ENCODE measurements at places on chromosomes 1 and 21.

DNA sequence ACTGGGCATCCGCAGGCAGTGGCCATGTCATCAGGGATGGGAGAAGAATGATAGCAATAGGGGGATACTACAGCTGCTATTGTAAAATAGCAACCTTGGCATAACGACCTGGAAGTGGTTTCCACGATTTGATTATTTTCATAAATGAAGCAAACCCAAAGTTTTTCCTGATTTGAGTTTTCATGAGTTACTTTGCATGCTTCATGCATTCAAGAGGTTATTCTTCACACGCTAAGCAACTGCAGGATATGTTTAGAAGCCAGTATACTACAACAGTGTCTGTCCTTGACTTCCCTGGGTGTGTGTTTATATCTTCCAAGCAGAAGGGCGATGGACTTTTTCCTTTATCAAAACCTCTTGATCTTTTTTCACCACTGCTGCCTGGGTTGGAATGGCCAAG is 281.1 kb upstream of the DUSP10 start:
- no peak for DNase-seq

DNA sequence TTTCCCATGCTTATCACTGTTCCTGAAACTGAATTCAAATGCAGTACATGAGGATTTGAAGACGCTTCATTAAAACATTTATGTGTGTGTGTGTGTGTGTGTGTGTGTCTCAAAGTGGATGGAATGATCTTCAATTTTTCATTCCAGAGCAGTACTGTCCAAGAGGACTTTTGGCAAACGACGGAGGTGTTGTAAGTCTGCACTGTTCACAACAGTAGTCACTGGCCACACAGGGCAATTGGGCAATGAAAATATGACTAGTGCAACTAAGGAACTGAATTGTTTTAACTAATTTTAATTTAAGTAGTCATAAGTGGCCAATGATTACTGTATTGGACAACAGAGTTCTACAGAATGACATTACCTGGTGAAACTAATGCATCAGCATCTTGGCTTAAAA is 5.0 kb downstream of the TAF5L start:
- DNase-seq: no peak

- no peak for DNase-seq
These were observed 39.9 kb downstream of the AKNAD1 start for GRCh38 chr1:108817016-108817415.

- no peak for DNase-seq
These were observed 48.2 kb downstream of the ARHGEF10L start for GRCh38 chr1:17587693-17588047.

- DNase-seq: no peak
These were observed 11.0 kb downstream of the OR2M5 start for GRCh38 chr1:248155927-248156326.

DNA sequence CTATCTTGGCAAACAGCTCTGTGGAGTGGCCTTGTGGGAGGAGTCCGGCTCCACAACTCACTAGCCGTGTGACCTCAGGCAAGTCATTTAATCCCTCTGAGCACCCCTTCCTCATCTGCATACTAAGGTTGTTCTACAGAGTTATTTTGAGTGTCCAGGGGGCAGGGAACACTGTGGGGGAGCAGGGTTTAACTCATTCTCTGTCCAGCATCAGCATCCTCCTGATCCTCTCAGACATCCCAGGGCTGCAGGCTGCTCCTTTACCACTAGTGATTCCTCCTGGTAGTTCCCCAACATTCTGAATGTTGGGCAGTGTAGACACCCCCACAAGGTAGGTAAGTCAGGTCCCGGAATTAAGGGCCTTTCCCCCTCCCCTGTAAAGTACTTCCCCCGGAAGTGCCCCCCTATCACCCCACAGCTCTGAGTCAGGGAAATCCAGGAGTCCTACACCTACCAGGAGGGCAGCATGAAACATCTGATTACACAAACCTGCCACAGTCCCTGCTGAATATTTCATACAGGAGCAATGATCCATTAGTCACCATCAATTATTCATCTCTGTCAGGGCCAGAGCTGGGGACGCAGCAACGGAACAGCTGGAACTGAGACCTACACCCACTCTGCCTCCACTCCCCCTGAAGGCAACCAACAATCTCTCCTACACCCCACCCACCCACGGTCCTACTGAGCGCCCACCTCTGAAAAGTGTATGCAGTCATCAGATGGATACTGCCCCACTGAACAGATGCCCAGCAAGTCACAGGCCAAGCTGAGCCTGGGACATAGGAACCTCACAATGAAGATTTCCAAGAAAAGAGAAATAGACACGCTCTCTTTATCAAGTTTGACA is 20.5 kb downstream of the SYT2 start:
- no peak for DNase-seq

GRCh38 chr1:81827942-81828341 is 27.2 kb downstream of the ADGRL2 start:
- DNase-seq: no peak

GRCh38 chr1:1918901-1919303 is at the start of gene TMEM52:
Gene TMEM52 (minus strand): TSS chr1:1919279. CDS start chr1:1919265, 14 bp downstream.
- DNase-seq: no peak

- DNase-seq: no peak
These were observed 302.2 kb upstream of the DEPDC1 start for GRCh38 chr1:68799096-68799495.

- peak; percentile 40 for DNase-seq
These were observed 372.1 kb upstream of the B3GALT2 start for GRCh38 chr1:193558491-193559028.

GRCh38 chr1:4027008-4027407 is 126.9 kb upstream of the C1orf174 start:
- DNase-seq: no peak

DNA sequence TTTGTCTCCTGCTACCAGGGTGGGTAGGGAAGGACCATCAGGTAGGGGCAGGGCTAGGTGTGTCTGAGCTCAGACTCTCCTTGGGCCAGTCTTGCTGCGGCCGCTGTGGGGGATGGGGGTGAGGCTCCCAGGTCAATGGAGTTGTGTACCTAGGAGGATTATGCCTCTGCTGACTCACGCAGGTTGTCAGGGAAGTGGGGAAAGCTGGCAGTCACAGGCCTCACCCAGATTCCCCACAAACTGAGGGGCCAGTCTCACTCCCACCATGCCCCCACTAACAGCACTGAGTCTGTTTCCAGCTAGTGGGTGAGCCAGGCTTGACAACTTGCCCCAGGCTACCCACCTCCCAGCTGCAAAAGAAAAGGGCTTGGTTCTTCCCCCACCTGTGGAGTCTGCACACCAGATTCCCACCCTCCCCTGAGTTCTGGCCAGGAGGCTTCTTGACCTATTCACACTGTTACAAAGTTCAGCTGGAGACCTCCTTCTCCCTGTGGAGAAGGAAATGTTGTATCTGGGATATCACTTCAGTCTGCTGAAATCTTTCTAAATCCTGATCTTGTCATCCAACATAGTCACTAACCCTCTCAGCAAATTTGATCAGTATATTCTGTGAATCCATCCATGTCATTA is 69.2 kb upstream of the GJA8 start:
- no peak for DNase-seq

- no peak for DNase-seq
These were observed 4.1 kb upstream of the HPDL start for GRCh38 chr1:45322486-45323040.

DNA sequence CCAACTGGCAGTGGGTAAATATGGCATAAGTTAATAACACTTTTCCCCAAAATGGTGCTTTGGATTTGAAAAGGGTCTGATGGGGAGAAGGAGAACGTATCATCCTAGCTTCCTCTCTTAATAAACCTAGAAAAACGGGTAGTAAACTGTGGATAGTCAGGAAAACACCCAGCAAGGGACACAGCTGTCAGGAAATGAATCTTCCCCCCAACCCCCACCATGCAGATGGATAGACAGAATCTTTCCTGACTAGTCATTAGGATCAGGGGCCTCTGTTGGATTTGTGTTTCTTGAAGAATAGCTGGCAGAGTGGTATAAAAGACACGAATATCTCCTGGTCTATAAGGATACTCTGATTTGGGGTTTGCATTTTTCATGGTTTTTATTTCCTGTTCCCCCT is 22.5 kb upstream of the LAX1 start:
- no peak for DNase-seq

DNA sequence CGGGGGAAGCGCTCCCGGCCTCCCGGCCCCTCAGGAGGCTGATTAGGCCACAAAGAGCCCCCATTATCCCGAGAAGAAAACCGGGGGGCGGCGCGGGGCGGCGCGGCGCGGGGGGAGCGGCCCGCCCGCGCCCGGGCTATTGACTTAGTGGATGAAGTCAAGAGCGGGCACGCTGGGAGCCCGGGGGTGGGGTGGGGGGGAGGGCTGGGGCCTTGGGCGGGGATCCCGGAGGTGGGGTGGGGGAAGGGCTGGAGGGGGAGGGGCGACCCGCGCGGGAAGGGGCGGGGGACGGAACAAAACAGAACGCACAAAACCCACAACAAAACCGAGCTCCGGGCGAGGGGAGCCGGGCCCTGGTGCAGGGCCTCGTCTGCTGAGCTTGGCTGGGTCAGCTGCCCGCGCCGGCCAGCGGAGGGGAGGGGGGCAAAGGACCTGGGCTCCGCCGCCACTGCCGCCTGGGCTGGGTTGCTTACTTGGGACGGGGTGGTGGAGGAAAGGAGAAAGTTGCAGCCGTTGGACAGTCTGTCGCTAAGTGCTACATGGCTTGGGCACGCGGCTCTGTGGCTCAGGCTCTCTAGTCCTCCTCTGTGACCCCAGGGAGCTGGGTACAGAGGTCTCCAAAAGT is 16.3 kb downstream of the PAX7 start:
- DNase-seq: no peak

DNA sequence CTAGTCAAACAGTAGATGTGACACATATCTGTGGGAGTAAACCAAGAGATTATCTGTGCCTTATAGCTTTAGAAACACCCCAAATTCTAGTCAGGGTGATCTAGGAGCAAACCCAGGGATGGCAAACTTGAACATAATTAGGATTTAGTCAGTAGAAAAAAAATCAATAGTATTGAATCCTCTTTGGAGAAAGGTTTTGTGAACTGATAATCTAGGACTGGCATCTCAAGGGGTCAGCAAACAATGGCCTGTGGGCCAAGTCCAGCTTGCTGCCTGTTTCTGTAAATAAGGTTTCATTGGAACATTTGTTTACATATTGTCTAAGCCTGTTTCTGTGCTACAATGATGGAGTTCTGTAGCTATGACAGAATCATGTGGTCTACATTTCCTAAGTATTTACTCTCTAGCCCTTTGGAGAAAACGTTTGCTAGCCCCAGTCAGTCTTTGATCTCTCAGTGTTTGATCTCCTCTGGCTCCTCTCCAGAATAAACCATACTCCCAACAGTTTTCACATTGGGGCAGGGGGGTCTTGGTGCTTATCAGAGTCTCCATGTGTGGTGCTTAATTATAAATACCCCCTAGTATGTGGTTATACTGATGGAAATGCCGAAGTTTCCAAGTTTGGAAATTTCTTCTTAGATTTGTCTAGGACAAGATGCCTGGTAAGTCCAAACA is 385.8 kb downstream of the NTNG1 start:
- DNase-seq: no peak

GRCh38 chr1:226719596-226720387 is 19.3 kb downstream of the ITPKB start:
- DNase-seq: no peak

DNA sequence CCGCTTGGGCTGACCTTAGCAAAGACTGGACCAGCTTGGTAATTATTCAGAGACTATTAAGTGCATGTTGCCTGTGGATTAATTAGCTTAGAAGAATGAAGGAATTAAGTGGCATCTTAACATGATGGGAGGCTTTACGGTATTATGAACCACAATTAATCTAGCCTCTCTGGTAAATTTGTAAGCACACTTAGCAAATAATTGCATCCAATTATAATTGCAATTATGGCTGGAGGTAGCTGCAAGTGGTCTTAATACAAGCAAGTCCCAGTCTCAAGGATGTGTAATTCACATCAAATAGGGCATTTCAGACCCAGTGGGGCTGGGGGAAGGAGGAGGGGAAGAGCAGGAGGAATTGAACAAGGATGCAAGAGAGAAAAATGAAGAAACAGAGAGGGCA is 151.6 kb downstream of the CNIH3 start:
- no peak for DNase-seq

DNA sequence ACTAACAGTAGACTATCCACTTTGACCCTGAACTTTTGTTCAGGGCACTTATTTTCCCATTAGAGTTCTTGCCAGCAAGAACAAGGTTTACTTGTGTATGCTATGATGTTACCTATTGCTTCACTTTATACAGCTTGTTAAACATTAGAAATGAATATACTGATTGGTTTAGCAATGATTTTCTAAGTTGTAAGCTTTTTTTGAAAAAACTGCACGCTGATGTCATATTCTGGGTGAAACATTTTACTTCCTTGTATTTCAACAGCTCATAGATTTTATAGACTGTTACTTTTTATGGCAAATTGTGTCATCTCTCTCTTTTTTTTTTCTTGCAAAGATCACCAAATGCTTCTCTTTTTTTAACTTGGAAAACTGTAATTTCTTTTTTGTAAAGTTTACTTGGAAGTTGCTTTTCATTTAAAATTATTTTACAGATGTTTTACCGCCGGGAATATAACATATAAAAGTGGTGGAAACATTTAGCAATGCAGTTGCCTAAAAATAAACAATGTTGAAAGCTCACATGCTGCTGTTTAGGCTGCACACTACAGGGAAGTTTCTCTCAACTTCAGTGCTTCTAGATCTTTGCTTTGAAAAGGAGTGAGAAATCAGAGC is 215.3 kb upstream of the NFIA start:
- no peak for DNase-seq

DNA sequence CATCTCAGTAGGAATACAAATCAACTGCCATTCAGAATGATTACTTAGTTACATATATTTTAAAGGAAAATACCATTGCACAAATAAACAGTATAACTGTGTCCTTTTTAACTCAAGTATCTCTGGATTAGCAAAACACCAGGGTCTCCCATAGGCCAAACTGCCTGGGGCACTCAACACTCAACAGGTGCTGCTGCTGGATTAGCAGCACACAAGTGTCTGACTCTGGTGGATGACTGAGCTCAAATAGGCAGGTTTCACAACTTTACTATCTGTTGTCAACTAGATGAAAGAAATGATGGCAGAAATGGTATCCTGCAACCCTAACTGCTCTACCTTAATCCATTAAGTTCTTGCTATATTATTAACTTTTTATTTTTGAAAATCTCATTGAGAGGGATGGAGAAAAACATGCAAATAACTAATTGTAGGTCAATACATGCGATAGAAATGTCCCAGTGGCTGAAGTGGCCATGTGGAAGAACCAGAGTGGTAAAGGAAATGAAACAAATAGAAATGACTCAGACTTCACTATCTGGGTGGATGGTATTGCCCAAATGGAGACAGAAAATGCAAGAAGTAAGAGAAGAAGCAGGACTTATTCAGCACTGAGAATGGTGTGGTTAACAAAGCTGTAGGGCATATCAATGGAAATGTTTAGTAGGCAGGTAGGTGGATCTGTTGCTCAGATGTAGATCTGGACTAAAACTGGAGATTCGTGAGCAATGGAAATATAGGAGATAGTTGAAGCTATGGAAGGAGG is 90.8 kb upstream of the CCDC190 start:
- DNase-seq: peak; percentile 44
